Foreskin melanocyte (primary cell): ENCODE measurements at places on chromosomes 13 and 19.

- no peak for DNase-seq
Observed at GRCh38 chr19:43760941-43761340, 6.2 kb upstream of the SMG9 start.

GRCh38 chr19:56423276-56423984 lies 19.3 kb downstream of the ZNF583 start:
- no peak for DNase-seq

DNA sequence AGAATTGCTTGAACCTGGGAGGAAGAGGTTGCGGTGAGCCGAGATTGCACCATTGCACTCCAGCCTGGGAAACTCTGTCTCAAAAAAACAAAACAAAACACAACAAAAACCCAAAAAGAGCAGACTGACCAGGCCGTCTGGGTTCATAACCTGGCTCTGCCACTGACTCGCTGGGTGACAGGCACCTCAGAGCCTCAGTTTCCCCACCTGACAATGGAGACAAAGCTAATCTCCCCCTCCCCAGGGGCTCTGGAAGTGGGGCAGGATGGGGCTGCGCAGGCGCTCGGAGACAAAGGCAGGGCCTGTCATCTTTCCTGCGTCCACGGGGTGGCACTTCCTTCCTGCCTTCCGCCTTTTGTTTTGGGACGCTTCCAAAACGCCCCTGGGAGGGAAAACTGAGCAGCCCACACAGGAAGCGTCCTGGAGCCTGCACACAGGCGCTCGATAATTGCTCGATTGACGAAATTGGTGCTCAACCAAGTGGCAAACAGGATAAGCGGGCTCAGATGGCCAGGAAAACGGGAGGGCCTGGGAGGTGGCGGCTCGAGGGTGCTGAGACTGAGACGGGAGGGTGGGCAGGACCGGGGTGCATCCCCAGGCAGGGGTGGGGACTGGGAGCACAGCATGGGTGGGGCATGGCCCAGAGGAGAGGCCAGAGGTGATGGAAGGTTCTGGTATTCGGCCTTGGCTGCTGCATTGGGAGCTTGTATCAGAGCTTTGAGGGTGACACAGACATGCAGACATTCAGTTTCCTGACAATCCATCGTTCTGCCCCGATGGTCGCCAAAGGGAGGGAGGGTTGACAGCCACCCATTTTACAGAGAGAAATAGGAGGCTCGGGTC lies 17.8 kb downstream of the SPC24 start:
- DNase-seq: peak; percentile 81

DNA sequence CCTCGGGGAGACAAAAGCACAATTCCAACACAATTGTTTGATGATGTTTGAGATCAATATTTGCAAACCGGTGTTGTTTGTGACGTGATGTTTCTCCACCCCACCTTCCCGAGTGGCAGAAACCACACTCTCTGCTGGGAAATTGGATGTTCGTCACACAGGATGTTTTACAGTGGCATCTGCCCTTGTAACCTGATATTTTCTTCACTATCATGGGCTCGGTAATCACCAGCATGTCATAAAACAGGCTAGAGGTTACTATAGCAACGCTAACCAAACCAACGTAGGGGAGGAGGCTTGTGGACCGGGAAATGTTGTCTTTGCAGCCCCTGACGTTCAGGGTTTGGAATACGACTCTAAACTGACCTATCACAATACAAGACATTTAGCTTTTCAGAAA lies 454.5 kb downstream of the IRS2 start:
- DNase-seq: no peak

DNA sequence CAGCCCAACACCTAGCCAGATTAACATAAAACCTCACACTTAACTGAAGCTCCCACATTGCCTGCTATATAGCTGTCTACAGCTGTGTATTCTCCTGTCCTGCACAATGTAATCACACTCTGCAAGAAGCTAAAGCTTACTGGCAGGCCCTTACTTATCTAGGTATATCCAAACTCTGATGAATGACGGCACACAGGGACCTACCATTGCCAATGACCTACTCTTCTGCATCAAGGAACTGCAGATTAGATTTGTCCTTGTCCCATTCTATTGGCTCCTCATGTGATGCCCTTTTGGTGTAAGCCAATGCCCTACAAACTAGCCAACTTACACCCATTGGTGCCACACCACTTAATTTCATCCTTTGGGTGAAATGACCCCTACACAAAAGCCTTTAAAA lies 26.4 kb downstream of the ZNF45 start:
- DNase-seq: no peak

- DNase-seq: no peak
Observed at GRCh38 chr13:85798556-85798955, 663 bp downstream of the SLITRK6 start.

GRCh38 chr19:11673608-11674041 lies 65.1 kb downstream of the ZNF823 start:
- DNase-seq: peak; percentile 74

- DNase-seq: no peak
Observed at GRCh38 chr19:8702350-8702749, 3.8 kb upstream of the ACTL9 start.

- DNase-seq: no peak
Observed at GRCh38 chr13:32127691-32128090, 96.1 kb downstream of the FRY start.

DNA sequence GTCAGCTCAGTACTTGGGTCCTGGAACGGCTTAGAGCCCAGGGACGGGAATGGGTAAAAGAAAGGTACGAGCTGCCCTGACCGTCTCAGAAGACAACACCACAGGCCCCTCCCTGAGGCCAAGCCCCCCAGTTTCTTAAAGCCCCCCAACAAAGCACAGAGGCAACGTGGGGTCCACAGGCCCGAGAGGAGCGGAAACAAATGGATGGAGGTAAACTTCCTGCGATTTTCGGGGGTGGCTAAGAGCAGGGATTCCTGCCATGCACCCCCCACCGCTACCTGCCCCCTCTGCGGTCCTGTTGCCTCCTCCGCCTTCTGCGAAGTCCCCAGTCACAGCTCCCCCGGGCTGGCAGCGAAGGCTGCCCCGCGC lies 48.2 kb downstream of the PTPRS start:
- no peak for DNase-seq

DNA sequence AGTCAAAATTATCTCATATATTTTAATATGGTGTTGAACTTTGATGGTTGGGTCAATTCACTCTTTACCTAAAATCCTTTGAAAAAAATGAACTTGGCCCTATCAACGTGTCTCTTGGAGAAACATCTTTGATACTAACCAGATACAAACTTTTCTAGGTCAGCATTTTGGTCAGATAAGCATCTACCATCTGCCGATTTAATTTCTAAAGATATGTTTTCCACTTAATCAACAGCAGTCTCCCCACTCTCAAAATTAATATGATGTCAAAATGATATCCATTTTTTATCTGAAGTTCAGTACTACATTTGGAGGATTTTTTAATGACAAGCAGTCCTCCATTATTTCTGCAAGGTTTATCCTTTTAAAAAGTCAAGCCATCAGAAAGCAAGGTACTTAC lies 288.8 kb downstream of the DIAPH3 start:
- no peak for DNase-seq

DNA sequence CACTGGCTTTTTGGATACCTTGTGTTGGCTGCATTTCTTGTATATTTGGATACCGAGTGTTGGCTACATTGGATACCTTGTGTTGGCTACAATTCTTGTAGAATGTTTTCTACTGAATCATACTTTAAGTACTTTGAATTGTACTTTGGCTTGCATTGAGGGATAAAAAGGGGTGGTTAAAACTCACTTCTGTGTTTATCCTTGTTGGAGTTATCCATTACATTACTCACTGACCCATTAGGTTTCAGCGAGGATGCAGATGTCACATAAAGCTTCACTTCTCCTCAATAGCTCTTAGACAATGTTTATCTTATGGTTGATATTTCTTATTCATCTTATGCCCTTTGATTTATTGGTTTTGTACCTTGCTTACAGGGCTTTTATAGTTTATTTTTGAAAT lies 43.1 kb downstream of the PDS5B start:
- no peak for DNase-seq

DNA sequence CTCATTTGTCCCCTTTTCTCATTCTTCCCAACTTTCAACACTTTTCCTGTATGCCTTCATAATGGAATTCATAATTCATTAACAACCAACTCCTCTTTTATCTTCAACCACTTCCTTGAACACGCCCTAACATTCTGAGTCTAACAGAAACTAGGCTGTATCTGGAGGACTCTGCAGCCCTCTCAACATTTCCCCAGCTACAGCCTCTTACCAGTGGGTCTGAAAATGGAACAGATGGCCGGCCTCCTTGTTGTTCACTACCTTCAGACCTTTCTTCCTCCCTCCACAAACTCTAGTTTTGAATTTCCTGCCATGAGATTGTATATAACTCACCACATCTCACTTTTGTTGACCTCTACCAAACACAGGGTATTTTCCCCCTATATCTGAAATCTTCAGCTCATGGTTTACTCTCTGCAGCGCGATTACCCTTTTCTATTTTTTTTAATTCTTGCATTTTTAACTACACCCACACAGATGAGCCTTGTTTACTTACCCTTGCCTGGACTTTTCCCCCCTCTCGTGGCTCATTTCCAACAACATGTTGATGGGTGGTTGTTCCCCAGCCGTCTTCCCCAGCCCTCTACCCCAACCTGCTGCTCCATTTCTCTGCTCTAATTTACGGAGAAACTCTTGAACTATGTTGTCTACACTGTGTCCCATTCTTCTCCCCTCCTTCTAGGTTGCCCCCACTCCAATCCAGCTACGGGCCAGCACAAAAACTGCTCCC lies 846 bp downstream of the ZNF790 start:
- DNase-seq: no peak

DNA sequence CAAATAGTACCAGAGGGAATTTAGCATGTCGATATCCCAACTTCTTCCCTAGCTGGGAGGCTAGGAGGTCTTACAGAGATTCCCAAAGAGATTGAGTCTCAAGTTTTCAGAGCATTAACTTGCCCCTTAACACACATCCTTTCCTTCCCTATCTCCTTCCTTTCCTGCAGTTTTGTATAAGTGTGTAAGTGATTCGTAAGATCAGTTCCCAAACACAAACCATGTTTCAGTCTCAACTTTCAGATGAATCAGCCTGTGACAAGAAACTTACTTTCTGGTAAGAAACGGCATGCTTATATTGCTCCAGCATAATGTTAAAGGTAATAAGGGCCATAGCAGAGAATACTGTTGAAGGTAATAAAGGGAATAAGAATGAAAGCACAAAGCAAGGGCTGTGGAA lies 472.2 kb downstream of the LIG4 start:
- no peak for DNase-seq

GRCh38 chr19:1456121-1456900 lies 6.4 kb downstream of the APC2 start:
- DNase-seq: no peak

DNA sequence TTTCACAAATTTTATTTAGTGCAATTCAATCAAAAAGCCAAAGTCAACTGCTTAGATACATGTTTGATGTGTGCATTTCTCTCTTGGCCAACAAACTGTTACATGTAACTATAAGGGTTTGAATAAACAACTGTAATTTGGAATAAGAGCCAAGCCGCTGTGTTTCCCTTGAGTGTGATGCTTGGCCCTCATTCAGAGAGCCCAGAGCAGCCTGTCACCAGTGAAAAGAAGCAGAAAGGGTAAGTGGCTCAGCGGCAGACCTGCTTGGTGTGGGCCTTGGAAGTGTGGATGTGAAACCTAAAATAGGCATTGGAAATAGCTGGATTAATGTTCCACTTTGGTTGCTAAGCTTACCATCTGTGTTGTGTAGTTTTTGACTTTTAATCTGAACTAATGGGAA lies 924.6 kb downstream of the OLFM4 start:
- no peak for DNase-seq

DNA sequence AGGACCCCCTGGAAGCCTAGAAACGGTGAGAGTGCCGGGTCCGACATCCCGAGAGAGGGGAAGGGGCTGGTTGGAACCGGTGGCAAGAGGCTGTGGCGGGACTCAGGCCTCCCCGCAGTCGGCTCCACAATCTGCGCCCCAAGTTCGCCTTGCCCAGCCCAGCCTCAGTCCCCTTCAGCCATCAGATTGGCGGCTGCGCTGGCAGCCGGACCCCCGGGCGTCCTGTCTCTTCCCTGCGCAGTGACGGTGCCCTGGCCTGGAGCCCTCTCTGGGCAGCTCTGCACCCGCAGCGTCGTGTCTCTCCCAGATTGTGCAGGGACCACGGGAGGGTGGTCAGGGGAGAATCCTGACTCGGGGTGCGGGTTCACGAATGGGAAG lies 315 bp downstream of the ZNF492 start:
- DNase-seq: peak; percentile 0

DNA sequence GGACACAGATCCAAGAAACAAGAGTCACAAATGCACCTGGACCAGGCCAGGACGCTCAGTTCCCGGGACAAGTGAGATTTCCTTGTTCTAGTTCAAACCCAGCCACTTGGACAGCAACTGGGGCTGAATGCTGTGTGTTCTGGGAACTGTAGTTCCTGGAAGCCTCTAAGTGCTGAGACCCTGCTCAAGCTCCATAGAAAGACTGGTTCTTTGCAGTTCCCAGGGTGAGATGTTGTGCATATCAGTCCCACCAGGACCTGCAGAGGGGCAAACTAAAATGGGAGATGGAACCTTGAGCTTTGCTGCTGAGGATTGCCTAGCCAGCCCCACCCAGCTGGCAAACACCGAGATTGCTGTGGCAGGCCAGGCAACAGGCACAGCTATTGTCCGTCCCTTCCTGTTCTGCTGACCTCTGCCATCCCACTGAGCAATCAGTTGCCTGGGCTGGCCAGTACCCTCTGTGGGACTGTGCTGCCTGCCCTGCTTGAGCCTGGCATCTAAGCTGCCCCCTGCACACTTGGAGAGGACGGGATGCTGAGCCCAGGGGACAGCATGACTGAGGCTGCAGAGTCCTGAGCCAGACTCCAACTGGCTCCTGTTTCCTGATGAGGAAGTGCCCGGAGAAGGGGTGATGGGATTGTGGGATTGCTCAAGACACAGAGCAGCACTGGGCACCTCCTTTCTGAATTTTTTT lies 1.4 kb upstream of the GIPC1 start:
- peak; percentile 60 for DNase-seq

DNA sequence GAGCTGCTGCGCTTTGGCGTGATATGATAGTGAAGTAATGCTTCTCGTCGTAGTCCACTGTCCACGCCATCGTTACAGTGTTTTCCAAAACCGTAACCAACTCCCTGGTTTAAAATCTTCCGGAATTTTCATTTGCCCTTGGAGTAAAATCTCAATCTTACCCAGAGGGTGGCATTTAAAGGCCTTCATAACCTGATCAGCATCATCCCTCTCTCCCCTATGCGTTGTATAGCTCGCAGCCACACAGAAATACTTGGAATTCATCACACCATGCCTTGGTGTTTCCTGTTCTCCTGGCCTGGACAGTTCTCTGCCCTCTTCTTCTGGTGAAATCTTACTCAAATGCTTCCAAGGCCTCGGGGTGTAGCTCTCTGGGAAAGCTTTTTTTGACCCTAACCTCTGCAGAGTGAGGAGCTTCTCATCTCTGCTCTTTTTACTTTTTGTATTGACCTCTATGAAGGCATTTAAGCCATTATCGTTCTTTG lies 839 bp downstream of the MPHOSPH8 start:
- peak; percentile 51 for DNase-seq

GRCh38 chr13:27954406-27954851 lies 14.7 kb downstream of the CDX2 start:
- no peak for DNase-seq
